ENCODE measurements at places on chromosomes 6 and 20.

DNA sequence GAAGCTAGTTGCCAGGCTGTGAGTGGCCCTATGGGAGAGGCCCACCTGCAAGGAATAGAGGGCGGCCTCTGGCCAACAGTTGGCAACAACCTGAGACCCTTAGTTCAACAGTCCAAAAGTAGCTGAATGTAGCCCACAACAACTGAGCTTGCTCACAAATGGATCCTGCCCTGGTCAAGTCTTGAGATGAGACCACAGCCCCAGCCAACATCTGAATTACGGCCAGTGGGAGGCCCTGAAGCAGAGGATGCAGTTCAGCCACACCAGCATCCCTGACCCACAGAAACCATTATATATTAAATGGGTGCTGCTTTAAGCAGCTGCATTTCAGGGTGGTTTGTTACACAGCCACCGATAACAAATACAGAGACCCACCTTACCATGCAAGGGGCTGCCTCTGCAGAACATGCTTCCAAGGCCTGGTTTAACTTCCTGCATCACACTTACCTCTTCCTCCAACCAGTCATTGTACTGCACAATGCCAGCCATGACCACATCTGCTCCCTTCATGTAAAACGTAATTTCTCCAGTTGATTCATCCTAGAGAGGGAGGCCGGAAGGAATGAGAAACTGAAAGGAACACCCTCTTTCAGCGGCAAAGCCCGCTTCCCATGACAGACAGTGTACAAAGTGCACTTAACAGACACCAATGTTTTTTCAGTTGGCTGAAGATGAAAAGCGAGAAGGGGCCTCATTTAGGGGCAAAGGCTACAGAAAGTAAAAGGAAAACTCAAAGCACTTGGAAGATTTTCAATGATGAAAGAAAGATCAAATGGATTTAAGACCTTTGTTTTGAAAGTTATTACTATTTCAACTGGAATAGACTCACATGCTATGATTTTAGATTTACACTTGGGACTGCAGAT lies 86.2 kb upstream of the NFATC2 start:
- DNase-seq = no peak

DNA sequence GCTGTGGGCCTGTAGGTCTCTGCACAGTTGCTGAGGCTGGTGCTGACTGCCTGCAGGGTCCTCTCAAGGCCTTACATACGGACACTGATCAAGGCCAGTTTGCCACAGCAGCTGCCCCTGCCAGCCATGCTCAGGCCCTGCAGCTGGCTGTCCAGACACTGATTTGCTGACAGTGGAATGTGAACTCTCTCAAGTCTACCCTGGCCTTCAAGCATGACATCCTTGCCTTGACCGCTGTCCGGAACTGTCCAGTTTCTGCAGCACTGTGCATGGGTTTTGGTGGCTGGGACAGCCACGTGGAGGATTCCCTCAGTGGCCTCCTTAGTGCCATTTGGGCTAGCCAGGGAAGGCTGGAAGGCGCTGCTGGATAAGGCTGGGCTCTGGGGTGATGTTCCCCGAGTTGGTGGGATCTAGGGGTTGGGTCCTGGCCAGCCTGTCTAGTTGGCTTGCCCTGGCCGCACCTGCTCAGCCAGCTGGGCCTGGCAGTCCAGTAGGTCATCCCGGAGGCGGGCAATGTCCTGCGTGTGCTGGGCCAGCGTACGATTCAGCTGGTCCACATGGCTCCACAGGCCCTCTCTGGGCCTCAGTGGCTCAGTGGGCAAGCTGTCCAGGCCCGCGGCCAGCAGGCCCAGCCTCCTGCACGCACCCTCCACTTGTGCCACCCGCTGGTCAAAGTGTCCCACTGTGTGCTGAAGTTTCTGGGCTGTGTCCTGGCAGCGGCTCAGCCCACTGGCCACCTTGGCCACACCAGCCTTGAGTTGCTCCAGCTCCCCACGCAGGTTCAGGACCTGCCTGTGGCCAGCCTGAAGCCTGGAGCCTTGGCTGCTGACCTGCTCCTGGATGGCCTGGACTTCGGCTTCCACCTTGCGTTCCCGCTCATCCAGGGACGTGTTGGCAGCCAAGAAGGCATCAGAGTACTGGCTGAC lies 5.5 kb downstream of the EMILIN3 start:
- DNase-seq = no peak

- DNase-seq = no peak
Observed at GRCh38 chr20:44087857-44088120, 99.2 kb downstream of the JPH2 start.

- no peak for DNase-seq
Observed at GRCh38 chr6:158517581-158517980, 42.3 kb upstream of the TMEM181 start.

GRCh38 chr6:88177961-88178464 lies 11.9 kb upstream of the CNR1 start:
- DNase-seq = no peak

GRCh38 chr6:76677017-76677416 lies 604.6 kb upstream of the IMPG1 start:
- DNase-seq = no peak

DNA sequence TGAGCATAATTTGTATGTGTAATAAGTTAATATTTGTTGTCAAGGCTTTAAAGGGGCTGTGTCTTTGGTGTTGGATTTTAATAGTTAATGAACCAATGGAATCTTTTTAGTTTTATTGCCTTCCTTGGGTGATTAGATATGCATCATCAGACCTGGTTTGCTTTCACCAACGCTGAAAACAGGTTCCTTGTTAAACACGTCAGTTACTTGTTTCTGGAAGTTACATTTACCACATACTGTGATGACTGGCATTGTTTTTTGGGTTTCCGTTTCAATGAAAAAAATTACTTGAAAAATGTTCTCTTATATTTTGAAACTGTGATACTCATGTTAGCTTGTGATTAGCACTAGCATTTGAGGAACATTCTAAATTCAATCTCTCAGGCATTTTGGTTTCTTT lies 58.6 kb upstream of the RNF144B start:
- DNase-seq = no peak

GRCh38 chr6:101011186-101011585 lies 130.1 kb upstream of the ASCC3 start:
- no peak for DNase-seq

DNA sequence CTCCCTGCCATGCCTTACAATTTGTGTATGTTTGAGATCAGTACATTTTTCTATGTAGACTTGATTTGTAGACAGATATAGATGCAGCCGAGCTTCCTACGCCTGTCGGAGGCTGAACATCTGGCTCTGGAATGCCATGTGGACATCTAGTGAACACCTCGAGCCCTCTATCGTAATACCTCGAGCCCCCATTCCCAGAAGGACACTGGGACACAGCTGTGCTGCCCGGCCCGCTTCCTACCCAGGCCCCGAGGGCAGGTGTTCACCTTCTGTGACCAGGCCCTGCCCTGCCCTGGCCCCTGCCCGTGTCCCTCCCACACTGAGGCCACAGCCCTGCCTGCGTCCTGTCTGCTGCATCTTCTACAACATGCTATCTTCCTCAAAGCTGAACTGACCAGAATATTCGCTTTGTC lies 12.9 kb downstream of the RPS6KA2 start:
- DNase-seq = no peak

DNA sequence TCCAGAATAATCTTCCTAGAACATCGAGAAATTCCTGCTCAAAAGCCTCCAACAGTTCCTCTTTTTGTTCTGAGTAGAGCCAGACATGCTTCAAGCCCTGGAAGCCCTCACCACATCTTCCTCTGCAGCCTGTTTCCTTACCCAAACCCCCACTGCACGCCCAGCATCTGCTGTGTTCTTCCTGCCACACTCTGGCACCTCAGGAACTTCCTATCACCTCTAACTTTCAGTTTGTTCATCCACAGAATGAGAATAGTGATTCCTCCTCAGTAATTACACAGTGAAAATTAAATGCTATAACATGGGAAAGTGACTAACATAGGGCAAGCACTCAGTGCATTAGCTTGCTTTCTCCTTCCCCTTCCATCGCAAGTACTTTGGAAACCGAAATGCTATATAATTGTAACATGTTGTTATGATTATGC lies 26.3 kb downstream of the C6orf89 start:
- no peak for DNase-seq

- no peak for DNase-seq
Observed at GRCh38 chr6:81086991-81087390, 665.5 kb downstream of the TENT5A start.

- DNase-seq = no peak
Observed at GRCh38 chr20:14845199-14846160, 508.1 kb upstream of the FLRT3 start.

GRCh38 chr6:16473908-16474771 lies 235.8 kb downstream of the GMPR start:
- no peak for DNase-seq

All from NCI-H2081 treated with DMSO at 0.1 percent for 48 hours (cell line).